ENCODE measurements at places on chromosomes 13 and 19.

DNA sequence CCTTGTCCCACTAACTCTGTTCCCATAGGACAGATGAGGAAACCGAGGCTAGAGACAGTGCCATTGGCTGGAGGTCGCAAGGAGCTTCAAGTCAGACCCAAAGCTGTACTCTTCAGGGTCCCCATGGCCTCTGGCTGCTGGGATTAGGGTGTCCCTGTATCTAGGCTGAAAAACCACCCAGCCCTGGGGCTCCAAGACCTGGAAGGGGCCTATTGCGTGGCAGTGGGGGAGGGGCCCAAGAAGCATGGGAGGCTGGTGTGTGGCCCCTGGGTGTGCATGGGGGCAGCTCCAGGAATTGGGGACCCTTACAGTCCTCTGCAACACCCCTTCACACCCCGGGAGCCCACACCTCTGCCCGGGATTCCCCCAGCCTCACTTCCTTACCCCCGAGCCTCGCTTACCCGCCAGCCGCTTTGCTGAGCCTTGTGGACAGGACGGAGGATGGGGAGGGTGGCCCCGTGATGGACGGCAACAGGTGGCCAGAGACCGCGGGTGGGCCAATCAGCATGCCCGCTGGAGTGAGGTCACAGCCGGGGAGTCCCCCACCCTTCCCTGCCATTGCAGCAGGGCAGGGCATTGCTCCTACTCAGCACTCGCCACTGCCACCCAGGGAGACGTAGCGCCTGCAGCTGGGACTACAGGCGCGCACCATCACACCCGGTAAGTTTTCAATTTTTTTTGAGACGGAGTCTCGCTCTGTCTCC is at the start of gene JSRP1:
Gene JSRP1, minus strand, starts transcription at position 436 of the 704 bp plus-strand sequence. CDS start 1,103 bp downstream, outside the sequence.
- DNase-seq, result no peak

DNA sequence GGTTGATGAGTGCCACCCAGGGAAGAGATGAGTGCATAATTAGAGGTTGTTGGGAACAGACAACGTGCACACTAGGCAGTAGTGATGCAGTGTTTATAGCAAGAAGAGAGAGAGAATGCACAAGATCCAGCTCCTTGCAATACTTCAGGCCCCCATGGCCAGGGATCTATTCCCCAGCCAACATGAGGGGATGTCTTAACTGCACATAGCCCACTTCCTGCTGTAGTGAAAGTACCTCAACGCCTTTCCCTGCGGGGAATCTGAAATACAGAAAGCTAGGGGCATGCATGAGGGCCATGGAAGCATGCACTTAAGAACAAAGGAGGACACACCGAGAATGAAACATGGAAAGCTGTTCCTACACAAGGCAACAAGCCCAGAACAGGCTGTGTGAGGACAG is 636.7 kb upstream of the GPC6 start:
- DNase-seq, result no peak

DNA sequence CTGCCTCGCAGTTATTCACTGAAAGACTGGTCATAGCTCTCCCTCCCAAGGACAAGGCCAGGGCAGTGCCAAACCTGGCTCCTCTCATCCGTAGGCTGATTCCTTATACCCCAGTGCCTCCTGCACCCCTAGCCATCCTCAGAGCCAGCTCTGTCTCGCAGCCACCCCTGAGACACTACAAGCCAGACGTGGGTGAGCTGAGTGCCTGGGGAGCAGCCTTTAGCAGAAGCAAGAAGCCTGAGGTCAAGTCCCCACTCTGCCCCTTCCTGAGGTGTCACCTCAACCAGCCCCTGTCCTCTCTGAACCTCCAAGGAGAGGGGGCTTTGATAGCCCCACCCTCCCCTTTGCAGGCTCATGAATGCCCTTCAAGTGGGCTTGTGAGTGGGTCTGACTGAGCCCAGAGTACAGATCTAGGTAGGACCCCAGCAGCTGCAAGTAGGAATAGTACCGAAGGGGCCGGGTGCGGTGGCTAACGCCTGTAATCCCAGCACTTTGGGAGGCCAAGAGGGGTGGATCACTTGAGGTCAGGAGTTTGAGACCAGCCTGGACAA is 14.8 kb upstream of the AKAP8L start:
- no peak for DNase-seq

- no peak for DNase-seq
Measured at GRCh38 chr19:42290523-42291434, 11.2 kb upstream of the PRR19 start.

- DNase-seq, result no peak
Measured at GRCh38 chr13:74669149-74669548, 534.9 kb upstream of the KLF12 start.

- DNase-seq, result no peak
Measured at GRCh38 chr19:35080613-35081170, 34.9 kb upstream of the FXYD3 start.

DNA sequence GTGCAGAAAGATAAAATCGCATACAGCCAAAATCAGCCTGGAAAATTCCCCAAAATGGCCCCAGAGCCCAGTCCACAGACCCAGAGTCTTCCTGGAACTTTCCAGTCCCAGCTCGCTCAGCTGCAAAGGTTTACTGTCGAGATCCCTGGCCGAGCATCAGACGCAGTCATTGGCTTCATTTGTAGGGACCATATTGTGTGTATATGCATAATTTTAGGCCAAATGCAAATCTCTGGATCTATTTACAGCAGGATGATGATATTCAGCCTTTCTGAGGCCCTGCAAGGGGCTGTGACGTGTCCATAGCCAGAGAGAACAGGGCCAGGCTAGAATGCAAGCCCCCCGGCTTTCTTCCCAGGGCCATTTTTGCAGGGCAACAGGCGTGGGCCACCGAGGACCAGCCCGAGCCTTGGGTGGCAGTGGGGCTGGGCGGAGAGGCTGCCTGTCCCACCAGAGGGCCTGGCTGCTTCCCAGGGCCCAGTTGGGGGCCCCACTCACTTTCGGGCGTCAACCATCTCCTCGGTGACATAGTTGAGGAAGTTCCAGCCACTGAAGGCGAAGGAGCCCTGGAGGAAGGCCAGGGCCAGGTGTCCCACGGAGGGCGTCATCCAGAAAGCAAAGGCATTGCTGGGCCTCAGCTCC is 13.7 kb downstream of the SLC7A10 start:
- no peak for DNase-seq

Measured in kidney glomerular epithelial cell (primary cell).